GM06990 (cell line): ENCODE measurements at places on chromosomes 1 and 21.

DNA sequence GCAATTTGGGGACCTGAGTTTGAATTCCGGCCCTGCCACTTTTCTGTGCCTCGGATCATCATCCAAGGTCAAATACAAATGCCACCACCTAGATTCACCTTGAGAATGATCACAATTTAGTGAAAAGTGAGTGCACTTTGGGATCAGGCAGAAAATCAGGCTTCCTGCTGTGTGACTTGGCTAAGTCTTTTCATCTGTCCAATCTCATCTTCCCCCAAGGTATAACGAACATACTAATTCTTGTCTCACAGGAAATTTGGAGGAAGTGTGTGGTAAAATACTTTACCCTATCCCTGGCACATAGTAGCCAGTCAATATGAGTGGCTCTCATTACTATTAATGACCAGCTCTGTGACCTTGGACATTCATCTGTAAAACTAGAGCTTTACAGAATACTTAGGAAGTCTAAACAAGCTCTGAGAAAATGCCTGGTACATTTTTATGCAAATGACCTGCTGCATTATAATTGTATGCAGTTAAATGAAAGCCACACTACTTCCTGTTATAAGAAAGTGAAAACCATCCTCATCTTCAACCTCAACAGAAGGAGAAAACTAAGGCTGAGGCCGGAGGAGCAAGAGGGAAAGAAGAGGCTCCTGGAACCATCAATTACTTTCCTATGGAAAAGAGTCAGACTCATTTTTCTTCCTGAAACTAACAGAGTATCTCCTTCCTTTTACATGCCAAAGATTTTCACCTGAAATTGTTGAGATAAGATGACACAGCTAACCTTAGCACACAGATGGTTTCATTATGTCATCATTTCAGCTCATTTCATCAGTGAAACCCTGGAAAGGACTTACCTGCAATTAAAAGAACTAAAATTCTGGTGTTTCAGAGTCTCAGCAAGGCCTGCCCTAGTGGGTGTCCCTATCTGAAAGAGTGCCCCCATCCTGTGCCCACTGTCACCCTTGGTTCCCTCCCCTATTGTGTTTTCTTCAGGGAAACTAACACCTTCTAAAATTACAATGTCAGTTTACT lies 32.6 kb upstream of the RGS8 start:
- peak; percentile 22 for DNase-seq

DNA sequence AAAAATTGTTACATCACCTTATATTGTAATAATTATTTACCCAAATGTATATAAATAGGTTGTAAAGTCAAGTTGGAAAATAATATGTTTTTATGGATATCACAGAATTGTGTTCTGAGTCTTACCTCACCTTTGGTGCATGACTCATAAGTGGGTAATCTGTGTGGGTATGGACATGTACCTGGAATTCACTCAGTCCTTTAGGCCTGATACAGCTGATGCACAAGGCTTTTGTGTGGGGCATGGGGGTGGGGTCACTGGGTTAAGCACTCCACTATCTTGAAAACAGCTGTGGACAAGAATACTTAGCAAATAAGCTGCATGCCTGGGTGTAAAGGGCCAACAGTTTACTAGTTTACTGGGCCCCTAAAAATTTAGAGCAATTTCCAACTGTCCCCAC lies 34.4 kb downstream of the INKA2 start:
- DNase-seq: no peak

DNA sequence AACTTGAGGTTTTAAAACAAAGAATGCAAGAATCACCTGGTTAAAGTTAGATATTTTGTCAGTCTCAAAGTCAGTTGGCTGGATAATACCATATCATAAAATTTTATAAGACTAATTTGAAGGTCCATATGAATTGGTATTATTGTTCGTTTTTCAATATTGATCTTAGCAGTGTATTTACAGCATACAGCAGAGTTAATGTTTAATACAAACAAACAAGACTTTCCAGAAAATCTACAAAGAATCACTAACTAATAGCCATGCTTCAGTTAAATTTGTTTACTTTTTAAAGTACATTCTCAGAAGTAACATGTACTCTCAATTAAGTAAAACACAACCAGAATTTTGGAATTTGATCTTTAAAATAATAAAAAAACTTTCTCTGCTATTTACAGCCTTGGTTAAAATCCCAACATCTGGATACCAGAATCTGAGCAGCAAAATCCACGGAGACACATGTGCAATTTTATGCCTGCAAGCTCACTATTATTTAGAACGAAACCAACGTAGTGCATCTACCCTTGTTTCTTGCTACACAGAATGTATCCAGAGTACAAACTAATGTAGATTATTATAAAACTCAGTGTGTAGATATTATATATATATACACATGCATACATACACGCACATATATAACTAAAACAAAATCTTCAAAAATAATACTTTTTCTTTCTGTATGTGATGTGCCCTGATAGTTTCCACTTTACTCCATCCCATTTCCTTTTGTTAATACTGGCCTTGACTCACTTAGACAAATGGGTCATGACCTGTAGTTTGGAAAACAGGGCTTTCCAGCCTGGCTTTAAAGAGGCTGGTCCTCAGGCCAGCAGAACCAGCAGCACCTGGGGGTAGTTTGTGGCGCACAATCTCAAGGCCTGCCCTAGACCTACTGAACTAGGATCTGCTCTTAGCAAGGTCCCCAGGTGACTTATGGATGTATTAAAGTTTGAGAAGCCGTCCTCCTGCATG lies 63.6 kb upstream of the ERG start:
- DNase-seq: no peak

- DNase-seq: no peak
Observed at GRCh38 chr1:93304716-93305138, 41.0 kb upstream of the DR1 start.

GRCh38 chr1:88740784-88741183 lies 56.7 kb downstream of the PKN2 start:
- no peak for DNase-seq

- DNase-seq: no peak
Observed at GRCh38 chr1:59408608-59409240, 111.8 kb downstream of the FGGY start.

GRCh38 chr1:167922611-167923074 lies 8.7 kb upstream of the ADCY10 start:
- DNase-seq: no peak

GRCh38 chr1:202935844-202936243 lies 8.8 kb upstream of the KLHL12 start:
- DNase-seq: no peak

GRCh38 chr1:104787866-104788510 lies 1038.3 kb downstream of the AMY1C start:
- no peak for DNase-seq

- DNase-seq: no peak
Observed at GRCh38 chr1:56537660-56538059, 41.7 kb downstream of the PLPP3 start.

DNA sequence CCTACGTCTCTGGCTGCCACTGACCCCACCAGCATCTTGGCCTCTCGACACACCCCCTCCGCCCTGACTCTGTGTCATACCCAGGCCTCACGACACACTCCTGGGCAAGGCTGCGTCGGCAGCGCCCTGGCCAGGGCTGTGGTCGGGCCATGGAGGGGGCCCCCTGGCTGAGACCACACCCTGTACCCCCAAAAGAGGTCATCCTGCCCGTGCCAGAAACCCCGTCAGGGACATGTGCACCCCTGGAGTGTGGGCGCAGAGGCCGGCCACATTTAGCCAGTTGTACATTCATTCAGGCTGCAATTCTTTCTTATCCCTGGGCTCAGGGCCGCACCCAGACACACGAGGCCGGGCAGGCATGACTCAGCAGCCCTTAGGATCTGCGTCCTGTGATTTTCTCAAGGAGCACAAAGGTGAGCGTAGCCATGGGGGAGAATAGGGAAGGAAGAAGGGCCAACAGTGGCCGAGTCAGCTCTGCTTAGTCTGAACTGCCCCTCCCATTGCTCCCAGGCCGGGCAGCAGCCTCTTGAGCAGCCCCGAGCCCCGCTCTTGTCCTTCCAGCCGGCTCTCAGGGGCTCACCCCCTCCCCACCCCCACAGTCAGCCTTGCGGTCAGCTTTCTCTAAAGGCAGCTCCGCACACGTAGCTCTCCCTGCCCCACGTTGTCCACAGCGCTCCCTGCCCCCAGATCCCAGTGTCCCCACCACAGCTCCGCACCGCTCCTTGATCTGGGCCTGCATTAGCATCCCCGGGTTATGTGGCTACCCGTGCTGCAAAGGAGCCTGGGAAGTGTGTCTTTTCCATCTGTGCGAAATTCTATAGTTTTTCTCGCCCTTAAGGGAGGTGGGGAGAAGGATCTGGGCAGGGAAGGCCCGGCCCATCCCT lies 7.9 kb downstream of the CSTB start:
- no peak for DNase-seq

DNA sequence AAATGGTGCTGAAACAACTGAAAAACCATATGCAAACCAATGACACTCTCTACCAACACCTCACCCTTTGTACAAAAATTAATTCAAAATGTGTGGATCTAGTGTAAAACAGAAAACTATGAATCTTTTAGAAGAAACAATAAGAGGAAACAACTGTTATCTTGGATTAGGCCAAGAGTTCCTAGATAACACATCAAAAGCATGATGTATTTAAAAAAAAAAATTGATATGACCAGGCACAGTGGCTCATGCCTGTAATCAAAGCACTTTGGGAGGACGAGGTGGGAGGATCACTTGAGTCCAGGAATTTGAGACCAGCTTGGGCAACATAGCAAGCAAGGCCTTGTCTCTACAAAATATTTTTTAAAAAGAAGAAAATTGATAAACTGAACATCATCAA lies 79.0 kb downstream of the EIF4G3 start:
- no peak for DNase-seq

DNA sequence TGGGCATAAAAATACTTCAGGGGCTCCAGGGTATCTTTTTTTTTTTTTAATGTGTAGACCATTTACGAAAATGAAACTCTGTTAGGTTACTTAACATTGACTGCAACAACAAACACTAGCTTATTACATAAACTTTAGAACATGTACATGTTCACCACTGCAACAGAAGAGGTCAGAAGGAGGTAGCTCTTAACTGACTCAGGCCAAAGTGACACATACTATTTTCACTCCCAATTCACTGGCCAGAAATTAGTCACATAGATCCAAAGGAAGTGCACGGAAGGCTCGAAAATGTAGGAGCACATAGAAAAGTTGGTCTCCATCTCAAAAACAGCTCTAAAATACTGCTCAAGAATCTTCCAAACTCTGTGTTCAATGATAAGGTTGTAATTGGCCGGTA lies 107.2 kb downstream of the AKT3 start:
- DNase-seq: no peak

- DNase-seq: no peak
Observed at GRCh38 chr1:217897100-217897499, 266.0 kb downstream of the SPATA17 start.

DNA sequence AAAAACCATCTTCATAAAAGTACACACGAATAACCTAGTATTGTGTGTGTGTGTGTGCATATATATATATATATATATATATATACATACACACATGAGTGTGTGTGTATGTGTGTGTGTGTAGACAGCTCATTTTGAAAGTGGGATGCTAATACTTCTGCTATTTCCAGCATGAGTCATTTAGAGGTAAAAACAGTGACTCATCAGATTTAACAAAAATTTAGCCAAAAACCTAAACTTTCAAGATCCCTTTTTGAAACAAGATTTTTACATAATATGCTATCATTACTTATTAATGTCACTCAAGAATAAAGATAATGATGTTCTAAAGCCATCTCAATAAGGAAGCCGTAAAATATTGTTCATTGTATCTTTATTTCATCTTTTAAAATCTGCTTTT lies 35.6 kb upstream of the ADGRL4 start:
- peak; percentile 48 for DNase-seq

DNA sequence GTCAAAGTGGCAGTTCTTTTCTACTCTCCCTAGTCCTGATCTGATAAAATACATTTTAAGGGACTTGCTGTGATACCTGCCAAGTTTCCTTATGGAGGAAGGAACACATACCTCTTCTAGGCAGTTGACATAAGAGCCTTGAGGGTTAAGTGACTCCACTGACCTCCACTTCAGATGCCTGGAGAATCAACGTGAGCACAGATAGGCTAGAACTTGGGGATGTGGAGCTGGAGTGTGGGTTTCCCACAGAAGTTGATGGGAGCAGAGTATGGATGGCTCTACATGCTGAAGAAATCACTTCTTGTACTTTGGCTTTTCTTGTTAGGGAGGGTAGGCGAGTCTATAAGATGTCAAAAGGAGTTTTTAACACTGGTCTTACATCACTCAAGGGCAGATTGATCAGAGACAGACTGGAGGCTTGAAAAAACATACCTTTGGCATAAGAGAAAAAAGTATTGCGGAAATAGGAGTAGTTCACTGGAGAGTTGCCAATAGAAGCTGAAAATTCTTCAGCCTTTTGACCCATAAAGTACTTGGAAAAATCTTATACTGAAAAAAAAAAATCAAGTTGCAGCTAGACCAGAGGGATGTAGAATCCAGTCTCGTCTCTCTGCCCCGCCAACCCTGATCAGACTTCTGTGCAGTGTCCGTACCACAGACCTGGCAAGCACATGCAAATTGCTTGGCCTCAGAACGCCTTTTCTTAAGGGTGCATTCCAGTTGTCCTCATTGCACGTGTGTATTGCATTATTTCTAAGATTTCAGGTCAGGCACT lies 5.5 kb downstream of the RHOU start:
- DNase-seq: no peak

DNA sequence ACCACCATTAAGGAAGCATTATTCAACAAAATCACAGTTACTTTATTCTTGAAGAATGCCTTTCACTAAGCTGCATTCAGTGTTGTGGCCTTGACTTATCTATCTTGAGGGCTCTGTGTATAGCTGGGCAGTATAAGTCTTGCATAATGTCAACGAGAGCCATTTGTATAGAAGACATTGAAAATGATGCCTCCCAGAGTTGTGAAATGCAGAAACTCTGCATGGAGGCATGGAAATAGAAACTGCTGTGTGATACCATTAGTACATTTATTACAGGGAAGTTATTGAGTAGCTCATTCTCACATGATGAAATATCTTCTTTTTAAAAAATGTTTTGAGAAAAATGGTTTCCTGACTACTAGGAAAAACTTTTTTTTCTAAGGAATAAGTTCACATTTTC lies 111.4 kb upstream of the SNX7 start:
- DNase-seq: no peak

GRCh38 chr1:228455715-228456114 lies 31.5 kb upstream of the RNF187 start:
- DNase-seq: no peak

GRCh38 chr1:64886877-64887276 lies 79.5 kb downstream of the JAK1 start:
- no peak for DNase-seq

DNA sequence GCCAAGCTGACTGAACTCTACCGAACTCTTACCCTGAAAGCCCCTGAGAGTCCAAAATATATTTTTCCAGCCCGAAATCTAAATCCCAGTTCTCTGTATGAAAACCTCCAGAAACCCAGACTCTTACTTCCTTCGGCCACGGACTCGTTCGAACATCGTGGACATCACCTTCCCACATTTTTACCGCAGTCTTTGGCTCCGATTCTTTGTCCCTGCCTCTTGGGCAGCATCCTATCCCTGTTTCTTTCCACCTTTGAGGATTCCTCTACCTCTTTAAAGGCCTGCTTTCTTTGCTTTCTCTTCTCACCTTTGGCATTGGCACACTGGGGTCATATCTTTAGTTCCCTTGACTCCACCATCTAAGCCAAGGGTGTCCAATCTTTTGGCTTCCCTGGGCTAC lies 932 bp upstream of the USP24 start:
- DNase-seq: no peak

- no peak for DNase-seq
Observed at GRCh38 chr1:183106166-183106565, 79.9 kb upstream of the LAMC2 start.

GRCh38 chr21:31928656-31929055 lies 55.8 kb downstream of the HUNK start:
- DNase-seq: no peak
